Astrocyte of the spinal cord (primary cell): ENCODE measurements at places on chromosomes 4 and X.
A peak's percentile ranks its signal among the peaks of the same experiment; 100 is the strongest.

- DNase-seq: no peak
Observed at GRCh38 chr4:153409924-153410501, 56.1 kb upstream of the TMEM131L start.

GRCh38 chr4:535924-536281, 36.9 kb downstream of the PIGG start:
- no peak for DNase-seq

DNA sequence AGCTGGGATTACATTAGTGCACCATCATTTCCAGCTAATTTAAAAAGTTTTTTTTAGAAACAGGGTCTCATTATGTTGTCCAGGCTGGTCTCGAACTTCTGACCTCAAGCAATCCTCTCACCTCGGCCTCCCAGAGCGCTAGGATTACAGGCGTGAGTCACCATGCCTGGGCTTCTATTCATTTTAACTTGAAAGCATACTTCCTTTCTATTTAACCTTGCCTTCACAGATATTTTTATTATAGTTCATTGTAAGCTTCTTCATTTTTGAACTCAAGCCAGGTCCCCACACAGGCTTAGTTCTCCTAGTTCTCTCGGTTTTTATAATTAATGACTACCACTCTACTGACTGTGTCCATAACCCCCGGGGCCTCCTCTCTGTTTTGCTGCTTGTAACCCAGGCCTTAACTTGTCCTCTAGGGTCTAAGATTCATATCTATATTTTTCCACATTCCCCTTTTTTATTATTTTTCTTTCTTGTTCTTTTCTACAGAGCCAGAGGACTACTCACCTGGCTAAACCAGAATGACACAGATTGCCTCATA, 50.7 kb downstream of the SNX12 start:
- peak; percentile 12 for DNase-seq

DNA sequence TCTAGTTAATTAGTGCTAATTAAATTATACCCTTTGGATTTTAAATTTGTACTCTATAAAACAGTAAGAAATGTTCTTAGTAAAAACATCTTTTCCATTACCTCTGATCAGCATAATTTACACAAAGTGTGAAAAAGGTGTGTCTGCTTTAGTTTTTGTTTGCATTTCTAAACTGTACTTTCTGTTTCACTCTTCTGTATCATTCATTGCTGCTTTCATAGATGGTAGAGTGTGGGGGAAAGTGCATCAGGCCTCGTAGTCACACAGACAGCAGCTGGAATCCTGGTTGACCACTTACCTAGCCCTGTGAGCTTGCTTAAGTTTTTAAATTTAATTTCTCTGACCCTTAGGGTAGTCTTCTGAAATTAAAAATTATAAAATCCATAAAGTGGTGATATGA, 275.4 kb upstream of the PITX2 start:
- DNase-seq: no peak

DNA sequence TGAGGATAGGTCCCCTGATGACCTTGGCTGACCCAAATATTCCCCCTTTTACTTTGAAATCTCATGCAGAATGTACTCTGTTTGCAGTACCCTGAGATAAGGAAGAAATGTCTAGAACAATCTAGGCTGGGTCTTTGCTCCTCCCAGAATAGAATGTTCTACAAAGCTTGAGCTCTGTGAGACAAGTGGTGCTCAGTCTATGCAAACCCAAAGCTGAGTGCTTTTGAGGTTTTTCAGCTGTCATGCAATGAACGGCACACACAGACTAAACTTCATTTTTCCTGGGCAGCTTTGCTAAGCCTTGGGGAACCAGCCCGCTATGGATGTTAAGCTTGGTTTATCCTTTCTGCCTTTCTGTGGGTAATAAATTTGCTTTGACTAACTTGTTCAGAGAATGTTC, 513.6 kb downstream of the FAT4 start:
- DNase-seq: no peak

DNA sequence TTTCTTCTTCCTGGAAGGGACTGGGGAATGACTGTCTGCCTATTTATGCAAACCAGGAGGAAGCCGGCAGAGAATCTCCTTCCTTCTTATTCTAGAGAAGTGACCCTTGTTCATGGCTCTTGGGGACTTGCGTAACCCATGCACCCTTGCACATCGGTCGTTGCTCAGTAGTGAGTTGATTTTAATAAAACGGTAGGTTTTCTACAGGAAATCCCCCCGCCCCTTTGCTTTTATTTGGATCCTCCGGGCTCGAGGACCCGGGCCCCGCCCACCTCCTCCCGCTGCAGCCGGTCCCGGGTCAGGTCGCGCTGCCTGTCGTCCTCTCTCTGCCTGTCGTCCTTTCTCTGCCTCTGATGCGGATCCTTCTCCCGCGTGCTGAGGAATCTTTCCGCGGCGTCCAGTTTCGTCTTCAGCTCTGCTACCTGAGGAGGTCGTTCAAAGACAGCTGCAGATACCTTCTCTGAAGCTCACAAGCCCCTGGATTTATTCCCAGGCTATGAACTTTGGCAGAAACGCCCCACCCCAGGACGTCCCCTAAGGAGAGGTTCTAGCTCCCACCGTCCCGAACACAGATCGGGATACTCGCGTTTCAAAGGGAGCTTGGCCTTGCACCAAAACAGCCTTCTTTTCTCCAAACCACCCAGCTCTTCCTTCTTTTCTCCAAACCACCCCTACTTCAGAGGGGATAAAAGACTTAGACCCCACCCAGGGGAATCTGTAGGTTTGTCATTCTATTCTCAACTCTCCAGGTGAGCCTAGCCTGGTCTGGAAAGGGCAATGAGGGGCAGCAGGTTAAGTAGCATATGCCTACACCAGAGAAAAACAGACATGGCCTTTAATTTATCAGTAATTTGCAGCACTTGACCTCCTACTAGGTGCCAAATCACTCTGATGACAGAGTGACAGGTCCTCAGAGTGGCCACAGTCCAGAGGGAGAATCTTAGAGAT, 7.0 kb downstream of the TNIP3 start:
- DNase-seq: no peak

- DNase-seq: no peak
Observed at GRCh38 chr4:2666722-2667247, 89.4 kb downstream of the TNIP2 start.

GRCh38 chr4:78058591-78059523, 1.7 kb downstream of the FRAS1 start:
- DNase-seq: peak; percentile 29

DNA sequence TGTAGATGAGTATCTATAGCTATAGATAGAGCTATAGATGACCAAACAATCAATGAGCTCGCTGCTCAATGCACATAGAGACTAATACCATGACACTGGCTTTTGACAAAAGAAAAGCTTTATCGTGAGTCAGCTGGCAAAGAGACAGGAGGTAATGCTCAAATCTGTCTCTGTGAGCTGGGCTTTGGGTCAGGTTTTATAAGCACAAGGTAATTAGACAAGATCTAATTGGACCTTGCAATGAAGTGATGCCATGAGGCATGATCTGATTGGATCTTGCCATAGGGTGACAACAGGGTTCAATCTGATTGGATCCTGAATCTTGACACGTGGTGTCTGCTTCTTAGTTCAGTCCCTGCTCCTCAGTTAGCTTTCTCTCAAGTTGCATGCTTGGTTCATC, 180.7 kb upstream of the MXRA5 start:
- no peak for DNase-seq

- no peak for DNase-seq
Observed at GRCh38 chr4:130814896-130815295, 1718.9 kb downstream of the C4orf33 start.

DNA sequence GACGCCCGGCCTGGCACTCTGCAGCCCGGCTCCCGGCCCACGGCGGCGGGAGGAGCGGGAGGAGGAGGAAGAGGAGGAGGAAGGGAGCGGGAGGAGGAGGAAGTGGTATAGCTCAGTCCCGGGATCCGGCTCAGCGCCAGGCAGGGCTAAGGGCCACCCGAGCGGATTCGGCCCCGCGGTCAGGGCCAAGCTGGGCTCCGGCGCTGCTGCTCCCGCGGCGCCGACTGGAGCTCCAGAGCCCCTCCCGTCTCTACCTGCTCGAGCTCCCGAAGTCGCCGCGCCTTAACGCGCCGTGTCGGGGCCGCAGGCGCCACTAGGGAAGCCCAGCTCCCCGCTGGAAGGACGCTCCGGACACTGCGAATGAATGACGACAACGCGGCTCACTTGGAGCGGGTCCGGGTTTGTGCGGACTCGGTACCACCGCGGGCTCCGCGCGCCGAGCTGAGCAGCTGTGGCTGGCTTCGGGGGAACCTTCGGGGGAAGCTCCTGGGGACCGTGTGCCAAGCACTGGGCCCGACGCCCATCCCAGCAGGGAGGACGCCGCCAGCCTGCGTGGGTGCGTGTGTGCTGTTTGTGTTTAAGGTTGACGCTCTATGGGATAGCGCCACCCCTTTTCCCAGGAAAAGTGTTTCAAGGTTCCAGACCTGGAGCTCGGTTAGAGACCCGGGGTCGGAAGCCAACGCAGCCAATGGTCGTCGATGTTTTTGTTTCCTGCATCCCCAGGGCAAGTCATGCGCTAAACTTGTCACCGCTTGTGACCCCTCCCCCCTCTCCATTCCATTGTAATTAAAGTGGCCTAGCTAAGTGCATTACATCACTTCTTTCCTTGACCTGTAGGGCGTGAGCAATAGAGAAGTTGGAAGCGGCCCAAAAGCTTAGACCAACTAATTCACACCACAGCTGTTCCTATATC, at the start of gene TBC1D9:
Gene TBC1D9, minus strand, starts transcription at position 67 of the 913 bp plus-strand sequence. CDS start 340 bp downstream, outside the sequence.
- peak; percentile 68 for DNase-seq
